ENCODE measurements at places on chromosomes 5 and 9. TPM values are rescaled to one million over a fixed set of nuclear protein-coding genes. Genes with fewer than 3 reads are reported as not detected.

- no peaks in the 10 kb centered on the region for H3K4me1 ChIP-seq
- H3K27ac ChIP-seq = no peak overlapping the region
- H3K36me3 ChIP-seq = no peaks in the 10 kb centered on the region
- no peak for DNase-seq
Measured at GRCh38 chr5:161001604-161002003, 149.6 kb upstream of the ATP10B start.

GRCh38 chr9:131480258-131480657 is 22.5 kb upstream of the POMT1 start:
- no peak overlapping the region for H3K4me3 ChIP-seq
- H3K27me3 ChIP-seq = no peaks in the 10 kb centered on the region
- H3K4me1 ChIP-seq = no peaks in the 10 kb centered on the region
- peaks cover 13% of the 10 kb centered on the region for H3K36me3 ChIP-seq
- no peak for DNase-seq

DNA sequence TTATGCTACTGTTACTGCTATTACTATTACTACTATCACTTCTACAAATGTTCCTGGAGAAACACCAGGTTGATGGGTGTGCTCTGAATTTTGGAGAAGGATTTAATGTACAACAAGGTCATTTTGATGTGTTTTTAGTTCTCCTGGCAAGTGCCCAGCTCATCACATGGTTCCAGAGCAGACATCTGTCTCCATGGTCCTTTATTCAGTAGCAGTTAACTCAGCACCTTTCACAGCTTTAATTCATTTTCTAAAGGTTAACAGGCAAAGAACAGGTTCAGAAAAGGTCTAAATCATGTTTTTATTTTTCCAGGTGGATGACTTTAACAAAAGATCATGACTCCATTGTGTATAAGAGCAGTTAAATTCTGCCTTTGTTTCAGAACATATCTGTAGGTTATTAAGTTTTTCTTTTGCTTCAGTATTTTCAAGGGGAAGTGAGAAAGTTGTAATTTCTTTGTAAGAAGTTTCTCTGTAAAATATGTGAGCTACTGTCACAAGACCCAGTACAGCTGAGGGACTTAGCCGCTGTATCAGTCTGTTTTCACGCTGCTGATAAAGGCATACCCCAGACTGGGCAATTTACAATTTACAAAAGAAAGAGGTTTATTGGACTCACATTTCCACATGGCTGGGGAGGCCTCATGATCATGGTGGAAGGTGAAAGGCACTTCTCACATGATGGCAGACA is 41.9 kb downstream of the MTRR start:
- no peaks in the 10 kb centered on the region for H3K4me1 ChIP-seq
- no peak for DNase-seq
- H3K4me3 ChIP-seq = no peak overlapping the region

- no peak overlapping the region for H3K27ac ChIP-seq
- H3K36me3 ChIP-seq = no peaks in the 10 kb centered on the region
- DNase-seq = no peak
- H3K27me3 ChIP-seq = no peaks in the 10 kb centered on the region
- H3K4me3 ChIP-seq = no peak overlapping the region
- no peaks in the 10 kb centered on the region for H3K4me1 ChIP-seq
Measured at GRCh38 chr9:104586496-104587180, 12.6 kb downstream of the OR13C5 start.

FLT4 gene
- 22.1 TPM for total RNA-seq

PPP3R2 gene
- not detected for total RNA-seq

All from aorta (tissue), 5 donors.